Articular chondrocyte of knee joint (primary cell): ENCODE measurements at places on chromosomes 3 and 15. TPM values are rescaled to one million over a fixed set of nuclear protein-coding genes. Genes with fewer than 3 reads are reported as not detected.

Gene C2CD4A
- total RNA-seq, result 0.11 and 0.26 TPM in 2 replicates

Gene CATSPER2
- total RNA-seq, result 1.5 and 1.8 TPM in 2 replicates

Gene GORASP1
- 33.3 and 35.4 TPM in 2 replicates for total RNA-seq

Gene GPR62
- total RNA-seq, result 0.11 and 0.13 TPM in 2 replicates

Gene C3orf85
- total RNA-seq, result not detected in 2 replicates

Gene PEAK1
- 130 and 166 TPM in 2 replicates for total RNA-seq

Gene MKRN2
- total RNA-seq, result 40.2 and 44.4 TPM in 2 replicates

Gene CPLX3
- total RNA-seq, result not detected in 2 replicates

Gene CHDH
- total RNA-seq, result 3.7 and 5.5 TPM in 2 replicates

Gene PAQR5
- total RNA-seq, result 0.13 and 4.8 TPM in 2 replicates

Gene GOLGA8J
- total RNA-seq, result 0.22 and 0.52 TPM in 2 replicates

Gene CSTA
- total RNA-seq, result 0.65 and 3.1 TPM in 2 replicates

Gene GMPPB
- 20.6 and 22.3 TPM in 2 replicates for total RNA-seq

Gene AVEN
- 20.1 and 25.1 TPM in 2 replicates for total RNA-seq

Gene BNC1
- 6.1 and 7.0 TPM in 2 replicates for total RNA-seq

Gene TLE3
- 28.6 and 31.5 TPM in 2 replicates for total RNA-seq

Gene CPA3
- 0.11 TPM in 1 of 2 replicates, not detected in the other for total RNA-seq

Gene PLSCR4
- total RNA-seq, result 38.6 and 50.2 TPM in 2 replicates

Gene TRH
- total RNA-seq, result 0.11 and 0.13 TPM in 2 replicates
